ENCODE measurements at places on chromosomes 6 and 20.

GRCh38 chr20:10579942-10580341 is 93.9 kb downstream of the JAG1 start:
- no peak for DNase-seq

DNA sequence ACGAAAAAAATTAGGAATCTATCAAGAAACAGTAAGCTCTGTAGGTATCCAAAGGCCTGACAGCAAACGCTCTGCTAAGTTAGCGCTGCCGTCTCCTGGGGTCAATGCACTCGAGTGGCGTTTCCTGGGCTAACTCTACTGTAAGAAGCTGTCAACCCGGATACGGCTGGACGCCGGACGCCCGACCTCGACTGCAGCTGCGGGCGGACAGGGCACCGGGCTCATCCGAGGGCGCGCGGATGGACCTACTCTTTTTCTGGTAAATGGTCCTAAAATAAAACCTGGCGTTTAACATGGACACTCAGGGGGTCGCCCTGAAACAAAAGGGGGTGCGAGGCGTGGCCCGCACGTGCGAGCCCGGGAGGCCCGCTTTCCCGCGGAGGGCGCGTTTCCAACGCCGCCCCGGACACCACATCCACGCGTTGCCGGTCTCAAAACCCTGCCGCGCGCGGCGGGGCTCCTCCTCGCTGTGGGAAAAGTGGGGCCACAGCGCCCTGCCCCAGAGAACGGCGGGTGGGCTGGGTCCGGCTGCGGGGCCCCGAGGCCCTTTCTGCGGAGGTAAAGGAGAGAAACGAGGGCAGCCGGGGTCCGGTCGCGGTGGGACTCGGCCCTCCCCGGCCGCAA is 537 bp downstream of the TCP1 start:
- peak; percentile 52 for DNase-seq

DNA sequence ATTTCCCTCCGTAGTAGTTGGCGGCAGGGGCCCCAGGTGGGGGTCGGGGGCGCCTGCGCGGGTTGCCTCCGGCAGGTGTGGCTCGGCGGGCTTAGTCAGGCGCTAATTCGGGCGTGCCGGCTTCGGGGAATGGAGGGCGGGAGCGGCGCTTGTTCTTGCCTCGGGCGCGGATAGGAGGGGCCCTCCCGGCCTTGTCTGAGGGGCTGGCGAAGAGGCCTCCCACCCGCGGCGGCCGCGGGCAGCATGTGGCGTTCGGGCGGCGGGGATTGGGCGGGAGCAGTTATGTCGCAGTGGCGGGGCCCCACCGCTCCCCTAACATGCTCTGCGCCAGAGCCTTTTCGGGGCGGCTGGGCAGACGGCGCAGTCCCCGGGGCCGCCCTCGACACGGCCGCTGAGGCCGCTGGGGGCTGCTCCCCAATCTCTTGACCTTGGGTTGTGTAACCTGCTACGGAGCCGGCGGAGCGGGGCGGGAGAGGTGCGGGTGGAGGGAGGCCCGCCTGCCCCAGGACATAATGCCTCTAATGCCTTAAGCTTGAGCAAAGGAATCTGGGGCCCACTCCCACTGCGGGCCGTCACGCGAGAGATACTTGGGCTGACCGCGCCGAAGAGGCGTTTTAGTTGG is 1.1 kb downstream of the AMD1 start:
- DNase-seq = peak; percentile 75

DNA sequence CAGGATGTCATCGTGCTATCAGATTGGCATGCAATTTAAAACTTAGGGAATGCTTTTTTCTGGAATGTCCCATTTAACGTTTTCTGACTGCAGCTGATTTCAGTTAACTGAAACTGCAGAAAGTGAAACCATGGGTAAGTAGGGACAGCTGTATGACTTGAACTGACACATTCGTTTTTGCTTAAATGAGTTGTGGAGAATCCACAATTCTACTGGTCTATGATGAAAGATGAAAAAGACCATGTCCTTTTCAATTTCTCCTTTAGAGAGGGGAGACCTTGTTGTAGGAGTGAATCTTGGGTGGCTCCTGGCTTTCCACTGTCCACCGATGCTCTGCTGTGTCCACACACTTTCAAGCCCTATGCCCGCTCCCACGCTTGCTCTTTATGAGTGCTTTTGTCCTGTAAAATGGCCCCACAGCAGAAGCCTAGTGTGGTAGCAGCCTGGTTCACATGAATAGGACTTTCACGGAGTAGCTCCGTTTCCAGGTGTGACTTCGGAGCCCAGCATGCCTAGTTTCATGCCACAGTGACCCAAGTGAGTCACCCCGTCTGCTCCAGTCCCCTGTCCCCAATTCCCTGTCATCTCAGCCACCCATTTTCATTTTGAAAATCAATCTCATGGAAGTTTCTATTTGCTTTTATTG is 21.9 kb downstream of the DYNLT1 start:
- no peak for DNase-seq

GRCh38 chr6:118325220-118325860 is 222.8 kb upstream of the PLN start:
- peak; percentile 2 for DNase-seq

GRCh38 chr6:54817236-54817635 is 29.3 kb upstream of the FAM83B start:
- DNase-seq = no peak

DNA sequence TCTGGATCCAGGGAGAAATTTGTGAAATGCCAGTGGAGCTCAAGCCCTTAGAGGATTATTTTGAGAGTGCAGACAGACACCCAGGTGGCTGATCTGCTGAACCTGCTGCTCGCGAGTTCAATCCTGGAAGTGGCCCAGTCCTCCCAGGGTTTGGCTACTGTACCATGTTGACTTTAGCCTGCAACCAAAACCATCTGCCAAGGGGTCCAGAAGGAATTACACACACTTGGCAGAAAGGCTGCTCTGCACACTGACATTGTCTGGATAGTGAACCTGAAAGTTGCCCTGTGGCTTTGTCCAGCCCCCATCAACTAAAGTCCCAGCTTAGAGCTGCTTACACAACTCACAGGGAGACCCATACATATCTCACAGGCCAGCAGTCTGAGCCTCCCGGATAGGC is 21.6 kb upstream of the PI3 start:
- no peak for DNase-seq

DNA sequence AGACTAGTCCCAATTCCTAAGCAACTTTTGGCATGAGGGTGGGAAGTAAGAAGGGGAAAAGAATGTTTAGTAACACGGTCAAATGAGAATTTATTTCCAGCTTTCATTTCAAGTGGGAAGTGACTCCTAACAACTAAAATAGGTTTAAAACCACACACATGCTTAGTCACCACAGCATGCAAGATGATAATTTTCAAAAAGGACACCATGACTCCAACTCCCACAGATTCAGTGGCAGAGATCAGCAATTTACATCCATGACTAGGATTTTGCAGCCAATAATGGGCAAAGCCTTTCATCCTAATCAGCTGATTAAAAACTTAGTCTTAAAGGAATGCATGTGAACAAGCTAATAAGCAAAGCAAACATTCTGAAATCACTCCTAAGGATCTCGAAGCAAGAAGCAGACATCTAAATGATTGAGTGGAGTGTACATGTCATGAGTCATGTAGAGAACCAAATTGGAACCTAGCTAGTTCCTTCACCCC is 48.1 kb upstream of the GCLC start:
- DNase-seq = no peak

- DNase-seq = peak; percentile 85
These were observed 5.3 kb upstream of the HMGN4 start for GRCh38 chr6:26532699-26533531.

DNA sequence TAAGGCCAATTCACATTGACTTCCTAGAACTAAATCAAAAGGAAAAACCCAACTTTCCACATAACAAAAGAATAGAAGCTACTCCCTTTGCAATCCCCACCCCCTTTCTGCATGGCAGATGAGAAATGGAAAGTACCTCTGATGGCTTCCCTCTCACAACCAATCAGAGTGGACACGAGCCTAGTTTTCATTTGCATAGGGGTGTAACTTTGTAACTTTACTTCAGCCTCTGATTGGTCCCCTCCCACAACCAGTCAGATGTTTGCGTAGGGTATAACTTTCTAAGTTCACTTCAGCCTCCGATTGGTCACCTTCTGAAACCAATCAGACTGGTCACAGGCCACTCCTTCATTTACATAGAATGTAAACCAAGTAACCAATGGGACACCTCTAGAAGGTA is 328.5 kb downstream of the CDH26 start:
- no peak for DNase-seq

GRCh38 chr6:170360476-170360875 is 53.9 kb downstream of the FAM120B start:
- no peak for DNase-seq

GRCh38 chr20:51095633-51096521 is 73.0 kb upstream of the KCNG1 start:
- DNase-seq = no peak

- DNase-seq = peak; percentile 84
These were observed 11.8 kb downstream of the ENPP1 start for GRCh38 chr6:131819572-131820124.

DNA sequence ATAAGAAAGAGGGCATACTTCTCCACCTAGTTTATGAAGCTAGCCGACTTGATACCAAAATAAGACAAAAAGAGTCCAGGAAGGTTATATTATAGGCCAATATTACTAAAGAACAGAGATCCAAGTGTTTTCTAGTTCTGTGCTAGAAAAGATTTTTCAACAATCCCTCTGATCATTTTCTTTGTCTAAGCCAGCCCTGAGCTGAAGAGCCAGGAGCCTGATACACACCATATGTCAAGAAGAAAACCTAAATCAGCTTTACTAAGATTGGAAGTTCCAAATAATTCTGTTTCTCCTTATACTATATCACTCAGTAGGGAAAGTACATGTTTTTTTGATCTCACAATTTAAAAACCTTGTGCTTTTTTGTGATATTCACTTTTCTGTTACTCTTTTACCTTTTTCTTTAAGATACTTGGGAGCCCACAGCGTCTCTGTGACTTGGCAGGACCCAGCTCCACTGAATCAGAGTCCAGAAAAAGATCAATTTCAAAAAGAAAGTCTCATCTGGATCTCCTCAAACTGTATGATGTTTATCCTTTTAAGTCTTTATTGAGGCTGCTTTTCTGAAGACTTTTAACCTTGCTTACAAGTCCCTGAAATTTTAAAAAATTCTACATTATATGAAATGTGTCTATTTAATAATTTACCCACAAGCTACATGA is 43.0 kb upstream of the PBOV1 start:
- DNase-seq = no peak

DNA sequence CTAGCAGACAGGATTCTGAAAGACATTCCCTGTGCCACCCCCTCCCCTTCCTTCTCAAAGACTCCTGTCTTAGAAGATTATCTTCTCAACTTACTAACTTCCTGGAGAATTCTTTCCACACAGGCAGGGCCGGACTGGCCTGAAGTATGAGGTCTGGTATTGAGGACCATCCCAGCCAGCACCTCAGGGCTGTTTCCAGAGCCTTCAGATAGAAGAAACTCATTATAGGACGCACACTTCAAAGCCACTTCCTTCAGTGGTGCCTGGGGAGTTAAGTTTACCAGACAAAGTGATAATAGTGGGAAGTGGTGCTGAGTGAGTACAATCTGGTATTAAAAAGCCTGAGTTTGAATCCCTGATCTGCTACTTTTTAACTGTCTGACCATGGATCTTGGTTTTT is 15.6 kb downstream of the KCNS1 start:
- no peak for DNase-seq

GRCh38 chr6:63814459-63814858 is 178.9 kb downstream of the PHF3 start:
- no peak for DNase-seq

- DNase-seq = no peak
These were observed 114.5 kb downstream of the GMPR start for GRCh38 chr6:16352821-16353438.

GRCh38 chr6:139295901-139296300 is 4.1 kb upstream of the TXLNB start:
- DNase-seq = no peak

DNA sequence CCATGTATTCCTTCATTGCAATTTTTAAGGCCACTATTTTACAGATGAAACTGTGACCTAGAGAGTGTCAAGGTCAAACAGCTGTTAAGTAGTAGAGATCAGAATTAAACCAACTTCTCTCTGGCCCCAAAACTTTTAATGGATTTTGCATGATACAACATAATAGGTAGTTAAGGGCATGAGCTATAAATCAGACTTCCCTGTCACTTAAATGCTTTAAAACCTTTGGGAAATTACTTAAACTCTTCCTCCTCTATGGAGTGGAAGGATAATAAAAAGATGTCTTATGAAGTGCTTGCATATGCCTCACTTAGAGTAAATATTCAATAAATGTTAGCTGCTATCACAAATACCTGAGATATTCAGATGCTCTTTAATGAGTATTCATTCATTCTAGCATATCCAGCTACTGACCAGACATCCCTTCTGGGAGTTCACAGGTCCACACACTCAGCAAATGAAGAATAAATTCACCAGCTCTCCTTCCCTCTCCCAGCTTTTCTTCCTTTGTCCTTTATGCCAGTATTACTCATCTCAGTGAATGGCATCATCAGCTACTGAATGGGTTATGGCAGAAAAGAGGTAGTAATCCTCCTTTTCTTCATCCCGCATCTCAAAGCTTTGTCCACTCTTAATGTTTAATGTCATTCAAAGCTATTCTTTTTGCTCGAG is 36.2 kb downstream of the EYA4 start:
- no peak for DNase-seq

GRCh38 chr20:10578607-10579006 is 95.2 kb downstream of the JAG1 start:
- DNase-seq = no peak

GRCh38 chr6:111200350-111201243 is 113.3 kb downstream of the SLC16A10 start:
- DNase-seq = no peak

GRCh38 chr20:48847498-48848205 is 19.9 kb upstream of the PREX1 start:
- DNase-seq = no peak

DNA sequence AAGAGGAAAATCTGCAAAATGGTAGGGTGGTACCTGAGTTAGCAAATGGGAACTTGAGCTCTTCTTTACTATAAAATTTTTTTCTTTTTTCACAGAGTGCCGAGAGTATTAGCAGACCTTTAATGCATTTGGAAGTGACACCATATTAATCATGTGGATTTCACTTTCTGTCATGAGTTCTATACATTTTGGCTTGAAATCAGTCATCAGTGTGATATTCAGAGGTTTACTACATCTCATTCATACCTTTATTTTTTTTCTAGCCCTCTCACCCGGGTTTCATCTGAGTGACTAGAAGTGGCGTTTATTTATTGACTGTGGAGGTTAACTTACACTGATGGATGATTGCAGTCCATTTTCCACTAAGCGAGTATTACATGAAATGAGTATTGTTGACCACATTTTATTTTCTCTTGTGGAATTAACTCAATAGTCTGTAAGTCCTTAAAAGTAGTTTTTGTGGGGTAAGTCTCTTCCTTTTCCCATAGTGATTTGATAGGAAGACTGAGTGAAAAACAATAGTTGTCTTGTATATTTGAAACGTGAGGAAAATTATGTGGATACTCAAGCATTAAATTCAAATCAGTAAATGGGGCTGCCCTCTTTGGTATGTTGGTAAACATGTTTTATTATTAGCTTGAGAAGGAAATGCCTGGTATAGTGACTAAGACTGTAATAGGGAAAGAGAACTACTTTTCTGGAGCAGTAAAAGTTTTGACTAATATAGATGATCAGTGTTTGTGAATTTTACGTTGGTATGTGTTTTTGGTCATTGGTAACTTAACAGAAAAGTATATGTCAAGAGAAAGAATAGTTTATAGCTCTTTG is 55.5 kb downstream of the JARID2 start:
- no peak for DNase-seq

GRCh38 chr20:41505184-41505583 is 113.0 kb downstream of the CHD6 start:
- no peak for DNase-seq

GRCh38 chr6:31733734-31734133 is 2.6 kb downstream of the CLIC1 start:
- no peak for DNase-seq

GRCh38 chr20:3371754-3372153 is 35.7 kb downstream of the DNAAF9 start:
- DNase-seq = no peak
